ENCODE measurements at places on chromosomes 7 and 10.

GRCh38 chr7:20374399-20374798 lies 43.7 kb downstream of the ITGB8 start:
- DNase-seq: no peak

- DNase-seq: no peak
Observed at GRCh38 chr10:22674573-22674930, 39.8 kb downstream of the PIP4K2A start.

GRCh38 chr7:50491943-50492342 lies 41.8 kb upstream of the FIGNL1 start:
- DNase-seq: no peak

DNA sequence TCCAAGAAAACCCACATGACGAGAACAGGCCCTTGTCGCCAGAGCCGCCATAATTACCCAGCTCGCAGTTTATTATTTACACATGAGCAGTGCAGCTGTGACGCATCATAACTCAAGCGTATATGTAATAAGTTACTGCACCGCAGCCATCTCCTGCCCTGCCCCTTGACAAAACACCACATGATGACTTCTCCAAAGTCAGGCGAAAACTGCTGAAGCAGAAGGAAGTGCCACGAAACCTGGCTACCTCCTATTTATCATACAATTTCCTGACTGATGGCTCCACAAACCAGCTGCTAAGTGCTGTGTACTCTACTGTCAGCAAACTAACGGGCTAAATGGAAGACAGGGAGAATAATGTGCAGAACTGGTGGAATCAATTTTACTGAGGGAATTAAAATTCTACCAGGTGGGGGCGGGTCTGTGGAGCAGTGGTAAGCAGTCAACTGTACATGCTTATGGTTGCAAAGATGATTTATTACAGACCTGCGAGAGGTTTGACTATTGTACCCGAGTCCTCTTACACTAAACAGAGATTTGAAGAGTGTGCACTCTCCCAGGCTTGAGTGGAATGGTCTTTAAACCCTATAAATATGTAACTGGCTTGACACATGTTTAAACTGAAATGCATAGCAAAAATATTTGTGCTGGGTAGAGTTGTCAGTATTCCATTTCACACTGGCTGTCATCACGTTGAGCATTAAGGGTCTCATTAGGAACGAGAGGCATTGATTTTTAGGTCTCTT lies 156.0 kb downstream of the GLI3 start:
- DNase-seq: no peak

DNA sequence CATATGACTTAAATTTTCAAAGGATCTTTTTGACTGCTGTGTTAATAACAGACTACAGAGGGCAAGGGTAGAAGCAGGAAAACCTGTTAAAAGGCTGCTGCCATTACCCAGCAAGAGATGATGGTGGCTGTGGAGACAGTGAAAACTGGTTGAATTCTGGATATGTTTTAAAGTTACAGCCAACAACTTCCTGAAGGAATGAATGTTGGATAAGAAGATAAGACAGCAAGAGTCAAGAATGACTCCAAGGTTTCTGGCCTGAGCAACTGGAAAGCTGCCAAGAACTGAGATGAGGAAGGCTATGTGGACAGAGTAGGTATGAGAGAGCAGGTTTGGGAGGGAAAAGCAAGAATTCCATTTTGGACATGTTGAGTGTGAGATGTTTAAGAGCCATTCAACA lies 19.1 kb downstream of the CNOT4 start:
- DNase-seq: no peak

DNA sequence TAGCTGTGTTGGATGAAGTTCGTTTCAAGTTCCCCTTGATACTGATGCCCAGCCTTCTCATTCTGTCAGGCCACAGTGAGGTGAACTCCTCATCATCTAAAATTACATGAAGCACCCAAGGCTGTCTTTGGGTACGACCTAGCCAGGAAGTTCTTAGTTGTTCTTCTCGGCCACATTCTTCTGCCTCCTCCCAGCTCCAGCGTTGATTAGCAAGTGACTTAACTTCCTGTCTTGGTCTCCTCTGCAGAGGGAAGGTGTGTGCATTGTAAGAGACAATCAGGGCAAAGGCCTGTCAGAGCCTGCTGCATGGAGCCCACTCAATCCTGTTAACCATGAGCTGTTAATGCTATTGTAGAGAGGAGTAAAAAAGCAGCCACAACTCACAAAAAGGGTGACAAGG lies 43.2 kb upstream of the CPXM2 start:
- DNase-seq: no peak

- DNase-seq: no peak
Observed at GRCh38 chr7:28718055-28718481, 240.1 kb downstream of the TRIL start.

DNA sequence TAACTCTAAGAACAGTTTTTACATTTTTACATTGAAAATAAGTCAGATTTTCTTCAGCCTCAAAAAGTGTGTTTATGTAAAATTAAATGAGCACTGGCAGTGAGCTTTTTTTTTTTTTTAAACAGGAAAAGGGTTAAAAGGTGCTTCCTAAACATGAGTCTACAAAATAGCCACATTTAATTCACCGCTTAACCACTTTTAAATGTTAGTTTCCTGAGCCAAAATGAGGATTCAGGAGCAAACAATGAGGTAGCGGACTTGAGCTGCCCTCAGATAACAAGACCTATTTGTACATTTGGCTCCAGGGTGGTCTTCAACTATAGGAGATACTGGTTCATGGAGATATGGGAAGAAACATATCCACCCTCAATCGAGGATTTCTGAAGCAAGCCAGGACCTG lies 22.8 kb downstream of the AKR1C3 start:
- no peak for DNase-seq

DNA sequence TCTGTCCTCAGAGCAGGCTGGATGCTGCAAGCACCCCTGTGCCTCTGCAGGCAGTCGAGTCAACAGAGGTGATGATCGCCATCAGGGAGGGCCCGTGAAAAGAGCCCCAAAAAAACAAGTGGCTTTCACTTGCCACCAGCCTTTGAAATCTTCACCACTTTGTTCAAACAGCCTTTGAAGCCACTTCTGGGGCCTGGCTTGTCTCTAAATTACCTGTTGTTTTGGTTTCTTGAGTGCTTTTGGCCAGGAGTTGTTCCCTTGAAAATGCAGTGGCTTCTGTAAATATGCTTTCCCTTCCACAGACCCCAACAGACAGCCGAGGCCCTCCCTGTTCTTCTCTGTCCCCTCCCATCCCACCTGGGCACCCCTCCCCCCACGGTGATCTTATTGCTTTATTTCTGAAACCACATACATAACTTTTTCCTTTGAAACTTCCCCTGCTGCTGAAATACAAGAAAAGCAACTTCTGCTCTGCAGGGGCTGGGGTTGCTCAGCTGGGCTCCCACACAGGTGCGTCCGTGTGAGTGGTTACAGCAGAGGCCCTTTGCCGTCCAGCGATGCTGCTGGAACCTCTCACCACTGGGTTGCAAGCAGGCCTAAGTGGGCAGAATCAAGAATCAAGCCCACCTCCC lies 283.8 kb upstream of the SHH start:
- no peak for DNase-seq

GRCh38 chr7:31043051-31043471 lies 9.0 kb upstream of the ADCYAP1R1 start:
- no peak for DNase-seq

GRCh38 chr10:110641256-110641655 lies 2.9 kb upstream of the RBM20 start:
- no peak for DNase-seq

GRCh38 chr7:150986099-150986512 lies 4.7 kb upstream of the NOS3 start:
- DNase-seq: peak; percentile 39

DNA sequence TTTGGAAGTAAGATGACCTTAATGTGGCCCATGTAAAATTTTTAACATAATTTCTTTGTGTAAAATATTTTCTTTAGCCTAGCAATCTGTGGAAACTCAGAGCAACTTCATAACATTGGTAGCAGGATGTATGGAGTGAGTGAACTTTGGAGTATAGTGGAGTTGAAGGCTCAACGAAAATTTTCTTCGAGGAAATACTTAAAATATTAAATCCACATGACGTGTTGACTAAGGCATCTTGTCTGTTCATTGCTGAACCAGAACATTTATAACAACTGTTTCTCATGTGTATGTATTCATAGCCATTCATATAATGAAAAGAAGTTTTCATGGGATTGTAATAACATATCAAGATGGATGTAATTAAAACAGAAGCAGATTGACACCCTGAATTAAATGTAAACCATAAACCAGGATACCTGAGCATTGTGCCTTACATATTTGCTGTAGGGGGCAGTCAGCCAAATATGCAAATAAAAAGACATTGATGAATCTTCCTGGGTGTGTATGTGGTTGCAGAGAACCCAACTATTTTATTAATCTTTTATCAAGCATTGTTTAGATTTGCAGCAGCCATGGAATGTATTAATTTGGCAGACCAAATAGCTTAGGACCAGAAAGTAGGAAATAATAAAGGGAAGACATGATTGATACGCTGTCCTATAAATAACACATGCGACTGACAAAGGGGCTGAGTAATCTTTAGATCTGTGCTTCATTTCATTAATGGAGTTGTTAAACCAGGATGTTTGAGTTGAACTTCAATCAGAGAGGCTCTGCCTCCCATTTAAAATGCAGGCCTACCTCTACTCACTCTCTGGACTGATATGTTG lies 11.5 kb downstream of the AUTS2 start:
- no peak for DNase-seq

DNA sequence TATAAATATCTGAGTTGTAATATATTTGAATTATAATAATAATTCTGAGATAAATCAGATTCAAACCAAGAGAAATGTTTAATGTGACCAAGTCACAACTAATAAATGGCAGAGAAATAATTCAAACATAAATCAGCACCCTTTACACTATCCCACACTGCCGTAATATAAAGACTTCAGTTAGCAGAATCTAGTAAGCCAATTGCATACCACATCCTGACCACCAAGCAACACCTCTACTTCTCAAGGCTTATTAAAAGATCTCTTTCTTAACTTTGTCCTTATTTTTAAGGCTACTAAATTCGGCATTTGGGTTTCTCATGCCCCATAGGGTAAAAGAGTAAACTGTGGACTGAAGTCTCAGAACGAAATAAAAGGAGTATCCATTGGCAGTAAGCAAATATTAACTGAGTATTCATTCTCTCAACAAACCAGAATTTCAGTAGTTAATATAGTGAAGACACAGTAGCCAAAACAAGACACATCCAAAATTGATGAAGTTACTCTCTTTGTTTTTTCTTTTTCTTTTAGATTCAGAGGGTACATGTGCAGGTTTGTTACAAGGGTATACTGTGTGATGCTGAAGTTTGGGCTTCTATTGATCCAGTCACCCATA lies 14.8 kb downstream of the ACBD5 start:
- no peak for DNase-seq

GRCh38 chr10:24448351-24448999 lies 239.5 kb downstream of the KIAA1217 start:
- no peak for DNase-seq

DNA sequence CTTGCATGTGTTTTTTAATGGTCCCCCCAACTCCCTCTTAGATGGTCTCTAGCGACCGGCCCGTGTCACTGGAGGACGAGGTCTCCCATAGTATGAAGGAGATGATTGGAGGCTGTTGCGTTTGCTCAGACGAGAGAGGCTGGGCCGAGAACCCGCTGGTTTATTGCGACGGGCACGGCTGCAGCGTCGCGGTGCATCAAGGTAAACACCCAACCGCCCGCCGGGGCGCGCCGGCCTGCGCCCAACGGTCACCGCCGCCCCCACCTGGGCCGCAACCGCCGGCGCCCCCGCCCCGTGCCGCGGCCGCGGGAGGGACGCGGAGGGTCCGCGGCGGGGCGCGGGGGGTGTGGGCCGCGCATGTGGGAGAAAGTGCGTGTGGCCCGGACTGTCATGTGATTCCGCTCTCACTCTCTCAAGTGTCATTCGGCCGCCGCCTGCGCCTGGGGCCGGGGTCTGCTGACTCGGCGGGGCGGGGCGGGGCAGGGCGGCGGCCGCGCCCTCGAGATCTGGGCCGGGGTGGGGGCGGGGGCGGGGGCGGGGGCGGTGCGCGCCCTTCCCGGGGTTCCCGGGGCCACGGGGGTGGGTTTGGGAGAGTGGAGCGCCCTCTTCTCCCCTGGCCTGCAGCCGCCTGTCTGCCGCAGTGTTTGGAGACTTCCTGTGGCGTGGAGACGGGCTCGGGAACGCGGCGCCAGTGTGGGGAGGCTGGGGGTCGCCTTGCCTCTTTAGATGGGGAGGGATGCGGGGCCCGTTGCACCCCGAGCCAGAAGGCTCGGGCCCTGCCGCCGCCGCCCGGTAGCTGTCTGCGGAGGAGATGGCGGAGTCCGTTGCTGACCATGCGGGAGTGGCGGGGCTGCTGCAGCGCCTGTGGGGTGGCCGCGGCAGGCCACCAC lies 817 bp downstream of the MLLT10 start:
- DNase-seq: peak; percentile 16

DNA sequence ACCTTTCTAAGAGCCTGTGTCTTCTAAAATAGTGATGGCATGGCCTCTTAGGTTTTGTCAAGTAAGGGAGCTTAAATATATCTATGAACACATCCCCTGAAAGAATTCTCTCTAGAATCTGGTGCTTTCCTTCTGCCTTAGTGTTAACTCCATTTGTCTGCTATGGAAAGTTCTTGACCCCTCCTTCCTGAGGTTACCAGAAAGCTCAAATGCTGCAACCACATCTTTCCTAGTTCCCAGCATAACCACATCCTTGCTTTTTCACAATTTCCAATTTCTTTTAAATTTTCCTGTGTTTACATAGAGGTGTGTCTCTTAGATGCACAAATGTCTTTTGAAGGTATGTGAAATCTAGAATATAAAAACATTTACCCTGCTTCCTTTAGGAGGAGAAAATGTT lies 16.4 kb upstream of the GSDME start:
- DNase-seq: no peak

GRCh38 chr10:3935141-3935540 lies 150.1 kb upstream of the KLF6 start:
- no peak for DNase-seq

DNA sequence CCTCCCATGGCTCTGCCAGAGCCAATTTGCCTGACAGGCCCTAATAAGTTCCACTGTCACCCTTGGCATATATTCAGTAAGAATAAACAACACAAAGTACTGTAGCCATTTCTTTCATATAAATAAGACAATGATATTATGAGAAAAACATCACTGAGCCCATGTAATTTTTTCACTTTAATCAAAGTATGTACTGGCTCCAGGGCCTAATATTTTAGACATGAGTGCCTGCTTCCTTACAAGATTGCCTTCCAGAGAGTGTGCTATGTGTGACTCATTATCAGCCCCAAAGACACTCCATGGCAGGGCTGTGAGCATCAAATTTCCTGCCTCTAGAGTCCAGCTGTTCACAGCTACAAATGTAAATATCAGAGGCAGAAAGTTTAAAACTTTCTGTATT lies 297.6 kb downstream of the LHFPL3 start:
- no peak for DNase-seq

DNA sequence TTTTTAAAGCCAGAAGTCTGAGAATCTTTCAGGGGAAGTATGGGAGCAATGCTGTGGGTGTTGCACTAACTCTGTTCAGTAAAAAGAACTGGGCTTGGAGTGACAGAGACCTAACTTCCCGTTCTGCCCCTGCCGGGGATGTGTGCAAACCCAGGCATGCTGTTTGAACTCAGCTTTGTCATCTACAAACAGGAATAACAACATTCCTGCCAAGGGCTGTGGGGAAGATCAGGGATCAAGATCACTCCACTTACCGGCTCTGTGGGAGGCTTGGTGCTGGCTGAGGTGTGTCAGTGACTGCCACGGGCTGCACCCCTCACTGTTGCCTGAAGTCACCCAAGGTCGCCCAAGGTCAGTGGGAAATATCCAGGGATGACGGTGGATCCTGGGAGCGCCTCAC lies 23.1 kb upstream of the DRGX start:
- no peak for DNase-seq

GRCh38 chr10:49749556-49750491 lies 12.3 kb downstream of the OGDHL start:
- DNase-seq: no peak

All from stimulated activated CD4-positive, alpha-beta T cell treated with anti-CD3 and anti-CD28 coated beads, Interleukin-15, amount 100 ng/mL, for 1 hour (primary cell).